ENCODE measurements at places on chromosomes 3 and 15. TPM values are rescaled to one million over a fixed set of nuclear protein-coding genes. Genes with fewer than 3 reads are reported as not detected.

ARHGAP31 gene
- 5.8 TPM for total RNA-seq

PRSS50 gene
- total RNA-seq: 0.12 TPM

CRABP1 gene
- total RNA-seq: not detected

SCN5A gene
- 0.75 TPM for total RNA-seq

IL20RB gene
- 1.8 TPM for total RNA-seq

TMCO5A gene
- total RNA-seq: not detected
